ENCODE measurements at places on chromosomes 1 and 21.

DNA sequence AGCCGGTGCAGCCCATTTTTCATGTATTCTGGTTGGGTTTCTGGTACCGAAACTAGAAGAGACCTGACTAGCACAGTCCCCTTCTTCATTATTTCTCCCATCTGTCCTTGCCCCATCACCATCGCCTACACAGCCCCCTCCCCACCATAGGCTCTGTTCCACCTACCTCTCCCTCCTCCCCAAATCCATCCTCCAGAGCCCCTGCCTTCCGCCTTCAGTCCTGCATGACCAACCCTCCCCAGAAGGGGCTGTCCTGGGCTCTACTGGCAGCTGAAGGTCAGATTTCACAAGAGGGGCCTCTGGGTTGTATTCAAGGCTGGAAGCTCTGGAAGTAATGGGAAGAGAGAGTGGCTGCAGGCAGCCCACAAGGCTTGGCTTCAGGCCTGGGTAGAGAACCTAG lies 55.2 kb downstream of the SDC3 start:
- no peak overlapping the region for H3K4me3 ChIP-seq
- H3K36me3 ChIP-seq: no peaks in the 10 kb centered on the region
- peaks cover 1% of the 10 kb centered on the region for H3K4me1 ChIP-seq
- DNase-seq: no peak

DNA sequence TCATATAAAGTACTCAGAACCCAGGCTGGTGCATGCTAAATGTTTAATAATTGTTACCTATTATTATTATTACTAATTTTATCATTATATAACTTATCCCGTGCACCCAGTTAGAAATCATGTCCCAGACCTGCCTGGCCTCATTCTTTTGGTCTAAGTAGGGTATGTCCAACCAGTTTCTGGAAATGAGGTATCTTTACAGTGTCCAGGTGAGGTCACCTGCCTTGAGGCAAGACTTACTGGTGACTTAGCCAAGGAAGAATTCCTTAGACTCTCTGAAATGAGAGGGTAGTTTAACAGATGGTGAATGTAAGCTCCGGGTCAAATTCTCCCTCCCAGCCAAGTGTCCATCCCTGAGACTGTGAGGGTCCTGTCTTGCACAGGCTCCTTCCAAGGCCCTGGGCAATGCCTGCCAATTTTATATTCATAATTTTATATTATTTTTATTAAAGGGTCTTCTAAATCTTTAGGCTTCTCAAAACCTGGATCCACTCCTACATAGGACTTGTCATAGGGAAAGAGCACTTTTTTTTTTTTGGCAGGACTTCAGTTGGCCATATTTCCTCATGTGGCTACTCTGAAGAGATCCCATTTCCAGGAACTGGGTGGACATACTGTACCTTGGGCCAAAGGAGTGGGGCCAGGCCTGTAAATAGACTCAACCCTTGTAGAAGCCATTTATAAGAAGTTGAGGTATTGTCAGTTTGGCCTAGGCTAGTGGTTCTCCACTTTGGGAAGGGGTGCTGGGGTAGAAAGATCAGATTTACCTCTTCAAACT lies 96.7 kb upstream of the KCNA3 start:
- no peak overlapping the region for H3K27ac ChIP-seq
- peaks cover 54% of the 10 kb centered on the region for H3K27me3 ChIP-seq
- H3K36me3 ChIP-seq: no peaks in the 10 kb centered on the region
- no peak for DNase-seq
- H3K4me3 ChIP-seq: no peak overlapping the region

DNA sequence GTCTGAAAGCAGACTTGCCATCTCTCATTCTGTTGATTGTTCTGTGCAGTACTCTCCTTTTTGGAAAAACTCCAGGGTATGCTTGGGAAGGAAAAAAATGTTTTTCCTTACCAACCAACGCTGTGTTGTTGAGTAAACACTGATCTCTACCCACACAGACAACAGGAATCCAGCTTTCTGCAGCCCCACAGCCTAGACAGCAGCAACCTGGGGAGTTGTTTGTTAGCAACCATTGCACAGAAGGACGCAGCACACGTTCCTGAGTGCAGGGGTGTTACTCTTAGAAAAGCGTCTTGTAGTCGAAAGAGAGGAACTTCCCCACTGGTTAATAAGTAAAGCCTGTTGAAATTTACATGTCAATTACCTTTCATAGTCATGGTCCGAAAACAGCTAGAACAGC lies 56.6 kb downstream of the SMYD2 start:
- H3K27ac ChIP-seq: no peak overlapping the region
- no peaks in the 10 kb centered on the region for H3K27me3 ChIP-seq
- H3K4me1 ChIP-seq: peaks cover 19% of the 10 kb centered on the region

- DNase-seq: no peak
- H3K36me3 ChIP-seq: peaks cover 4% of the 10 kb centered on the region
- H3K27ac ChIP-seq: no peak overlapping the region
- H3K4me3 ChIP-seq: no peak overlapping the region
- no peaks in the 10 kb centered on the region for H3K4me1 ChIP-seq
These were observed 24.5 kb upstream of the MEF2D start for GRCh38 chr1:156525071-156525501.

GRCh38 chr21:45391743-45392572 lies 13.0 kb upstream of the COL18A1 start:
- no peaks in the 10 kb centered on the region for H3K4me1 ChIP-seq
- H3K27ac ChIP-seq: no peak overlapping the region
- peaks cover 17% of the 10 kb centered on the region for H3K27me3 ChIP-seq
- no peak for DNase-seq
- H3K36me3 ChIP-seq: no peaks in the 10 kb centered on the region
- H3K4me3 ChIP-seq: no peak overlapping the region

DNA sequence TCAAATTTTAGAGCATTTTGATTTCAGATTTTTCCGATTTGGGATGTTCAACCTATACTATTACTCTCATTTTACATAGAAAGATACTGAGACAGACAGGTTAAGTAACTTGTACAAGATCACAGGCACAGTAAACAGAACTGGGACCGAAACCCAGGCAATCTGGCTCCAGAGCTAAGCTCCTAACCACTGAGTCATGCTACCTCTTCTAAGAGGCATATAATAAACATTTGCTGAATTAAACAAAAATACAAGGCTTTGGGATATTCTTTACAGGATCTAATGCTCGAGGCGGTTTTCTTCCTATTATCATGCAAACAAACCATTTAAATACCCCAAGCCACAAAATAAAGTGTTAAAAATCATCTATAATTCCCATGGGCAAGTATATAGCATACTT lies 50.3 kb downstream of the MCOLN2 start:
- H3K27ac ChIP-seq: no peak overlapping the region
- H3K36me3 ChIP-seq: no peaks in the 10 kb centered on the region
- H3K27me3 ChIP-seq: peaks cover 17% of the 10 kb centered on the region
- no peak overlapping the region for H3K4me3 ChIP-seq
- H3K4me1 ChIP-seq: peaks cover 4% of the 10 kb centered on the region

DNA sequence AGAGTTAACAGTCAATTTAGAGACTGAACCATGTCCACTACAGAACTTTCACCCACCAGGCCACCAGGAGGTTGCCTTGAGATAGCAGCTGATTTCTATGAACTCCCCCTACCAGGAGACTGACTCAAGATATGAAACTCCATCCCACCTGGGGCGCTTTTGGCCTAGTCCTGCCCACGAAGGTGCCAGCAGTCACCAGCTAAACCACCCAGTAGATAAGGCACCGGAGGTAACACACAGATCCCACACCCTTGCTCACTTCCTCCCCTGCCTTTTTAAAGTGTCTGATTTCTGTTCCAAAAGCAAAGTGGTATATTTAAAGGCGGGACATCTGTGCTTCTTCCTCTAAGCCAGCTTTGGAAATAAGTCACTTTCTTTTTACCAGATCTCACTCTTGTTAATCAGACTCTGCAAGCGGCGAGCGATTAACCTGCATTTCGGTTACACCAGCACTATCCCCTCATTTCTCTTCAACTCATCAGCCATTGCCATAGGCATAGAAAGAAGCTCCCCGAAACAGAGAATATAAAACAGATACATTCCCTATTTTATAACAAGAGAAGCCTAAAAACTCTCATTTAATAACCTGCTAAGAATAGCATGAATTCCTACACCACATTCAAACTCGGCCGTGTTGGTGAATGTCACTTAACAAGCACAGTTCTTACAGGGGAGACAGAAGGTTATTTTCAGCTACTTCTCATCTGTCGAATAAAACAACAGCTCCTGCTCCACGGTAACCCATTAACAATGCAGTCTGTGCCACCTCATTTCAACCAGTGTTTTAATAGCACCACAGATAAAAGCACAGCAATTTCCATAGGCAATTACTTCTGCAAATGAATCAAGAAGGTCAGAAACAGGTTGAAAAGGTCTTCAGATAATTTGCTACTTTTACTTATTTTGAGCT lies 318.1 kb downstream of the KCNH1 start:
- no peak for DNase-seq
- H3K4me3 ChIP-seq: no peak overlapping the region
- no peaks in the 10 kb centered on the region for H3K27me3 ChIP-seq
- no peak overlapping the region for H3K27ac ChIP-seq
- H3K4me1 ChIP-seq: peaks cover 4% of the 10 kb centered on the region
- H3K36me3 ChIP-seq: no peaks in the 10 kb centered on the region

- peaks cover 70% of the 10 kb centered on the region for H3K4me1 ChIP-seq
- H3K27ac ChIP-seq: peak overlapping the region; percentile 47
- H3K36me3 ChIP-seq: no peaks in the 10 kb centered on the region
- no peak overlapping the region for H3K4me3 ChIP-seq
These were observed 49.7 kb upstream of the MACF1 start for GRCh38 chr1:39154553-39155421.

- no peak overlapping the region for H3K27ac ChIP-seq
- H3K4me3 ChIP-seq: no peak overlapping the region
These were observed 12.4 kb downstream of the LMNA start for GRCh38 chr1:156126630-156127534.

DNA sequence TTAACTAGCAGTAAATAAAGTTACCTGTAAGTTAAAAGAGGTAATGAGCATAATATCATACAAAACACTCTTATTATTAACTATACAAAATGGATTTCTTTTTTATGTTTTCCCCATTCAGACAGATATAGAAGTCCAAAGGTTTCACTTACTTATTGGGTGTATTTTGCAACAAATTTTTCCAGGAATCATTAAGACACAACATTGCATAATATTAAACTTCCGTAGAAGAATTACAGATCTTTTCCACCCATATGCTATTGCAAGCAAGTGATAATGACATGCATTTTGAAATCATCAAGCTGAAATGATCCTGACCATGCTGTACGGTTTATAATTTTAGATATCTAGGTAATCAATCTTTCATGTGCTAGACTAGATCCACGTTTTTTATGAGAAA lies 957.0 kb downstream of the NCAM2 start:
- no peak overlapping the region for H3K4me3 ChIP-seq
- H3K4me1 ChIP-seq: no peaks in the 10 kb centered on the region
- no peak for DNase-seq
- H3K27ac ChIP-seq: no peak overlapping the region

DNA sequence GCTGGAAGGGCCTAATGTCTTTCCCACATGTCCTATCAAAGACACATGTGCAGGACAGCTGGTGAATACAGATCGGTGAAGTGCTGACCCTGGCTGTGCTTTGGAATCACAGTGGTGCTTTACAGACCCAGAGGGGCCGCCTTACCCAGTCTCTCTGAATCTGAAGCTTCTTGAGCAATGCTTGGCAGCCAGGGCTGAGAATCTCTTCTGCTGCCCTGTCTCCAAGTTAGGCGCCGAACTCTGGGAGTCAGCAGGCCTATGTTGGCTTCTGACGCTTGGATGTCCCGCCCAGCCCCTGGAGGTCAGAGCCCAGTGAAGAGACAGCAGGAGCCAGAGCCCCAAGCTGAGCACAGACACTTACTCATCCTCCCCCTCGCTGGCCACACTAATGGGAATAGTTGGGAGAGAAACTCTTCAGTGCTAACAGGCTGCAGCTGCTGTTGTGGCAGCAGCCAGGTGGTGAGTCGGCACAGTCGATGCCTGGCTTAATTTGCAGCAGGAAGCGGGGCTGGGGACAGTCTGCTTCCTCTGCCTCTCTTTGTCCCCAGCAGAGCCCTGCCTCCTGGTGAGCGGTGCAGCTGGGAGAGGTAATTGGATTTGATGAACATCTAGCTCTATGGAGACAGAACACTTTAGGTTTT lies 68.1 kb downstream of the URB2 start:
- H3K4me1 ChIP-seq: peaks cover 2% of the 10 kb centered on the region
- H3K4me3 ChIP-seq: no peak overlapping the region
- no peak overlapping the region for H3K27ac ChIP-seq
- no peak for DNase-seq
- H3K27me3 ChIP-seq: peaks cover 25% of the 10 kb centered on the region

- H3K4me1 ChIP-seq: no peaks in the 10 kb centered on the region
- H3K4me3 ChIP-seq: no peak overlapping the region
- H3K36me3 ChIP-seq: no peaks in the 10 kb centered on the region
These were observed 44.8 kb upstream of the SGIP1 start for GRCh38 chr1:66489151-66489550.

GRCh38 chr1:65751961-65752360 lies 40.7 kb upstream of the PDE4B start:
- no peak overlapping the region for H3K27ac ChIP-seq
- H3K27me3 ChIP-seq: peaks cover 3% of the 10 kb centered on the region
- no peaks in the 10 kb centered on the region for H3K36me3 ChIP-seq
- DNase-seq: no peak

DNA sequence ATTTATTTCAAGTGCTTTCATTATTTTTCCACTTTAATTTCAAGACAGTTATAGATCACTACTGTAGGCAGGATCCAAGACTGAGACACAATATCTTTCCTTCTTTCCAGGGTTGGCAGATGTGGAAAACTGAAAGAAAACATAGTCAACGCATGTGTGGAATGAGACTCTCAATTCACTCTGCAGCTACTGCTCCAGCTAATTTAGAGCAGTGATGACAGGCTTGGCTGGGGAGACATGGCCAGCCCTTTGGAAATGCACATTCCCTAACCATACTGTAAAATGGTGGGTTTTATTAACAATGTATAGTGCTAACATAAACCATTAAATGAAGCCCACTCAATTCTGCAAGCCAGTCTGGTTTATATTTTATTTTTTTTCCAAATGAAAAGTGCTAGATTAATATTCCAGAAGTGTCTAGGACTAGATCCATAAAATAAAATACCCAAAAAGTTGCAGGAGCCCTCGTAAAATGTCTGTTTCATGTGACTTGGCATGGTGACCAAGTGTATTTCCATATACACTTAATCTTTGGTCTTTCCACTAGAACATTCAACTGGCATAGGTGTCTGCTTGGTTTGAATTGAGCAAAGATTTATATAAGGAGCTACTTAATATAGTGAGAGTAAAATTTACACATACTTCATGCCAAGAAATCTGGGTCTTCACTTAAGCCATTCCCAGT lies 32.9 kb downstream of the COL11A1 start:
- H3K36me3 ChIP-seq: no peaks in the 10 kb centered on the region
- no peak overlapping the region for H3K4me3 ChIP-seq
- H3K27me3 ChIP-seq: no peaks in the 10 kb centered on the region

GRCh38 chr1:40769815-40770214 lies 13.8 kb upstream of the KCNQ4 start:
- H3K4me1 ChIP-seq: peaks cover 2% of the 10 kb centered on the region
- peaks cover 22% of the 10 kb centered on the region for H3K36me3 ChIP-seq
- H3K27ac ChIP-seq: no peak overlapping the region
- no peak for DNase-seq

GRCh38 chr1:110668549-110668948 lies 6.2 kb downstream of the KCNA3 start:
- DNase-seq: no peak
- no peak overlapping the region for H3K27ac ChIP-seq
- no peaks in the 10 kb centered on the region for H3K36me3 ChIP-seq
- H3K4me1 ChIP-seq: no peaks in the 10 kb centered on the region
- H3K4me3 ChIP-seq: no peak overlapping the region
- peaks cover 47% of the 10 kb centered on the region for H3K27me3 ChIP-seq

- H3K27ac ChIP-seq: peak overlapping the region; percentile 99
- H3K4me3 ChIP-seq: peak overlapping the region; percentile 91
- H3K4me1 ChIP-seq: peaks cover 50% of the 10 kb centered on the region
These were observed 878 bp downstream of the MINDY1 start for GRCh38 chr1:151005729-151006319.

Measured in progenitor cell of endocrine pancreas (in vitro differentiated cells).